ENCODE measurements at places on chromosomes 2 and 18.

DNA sequence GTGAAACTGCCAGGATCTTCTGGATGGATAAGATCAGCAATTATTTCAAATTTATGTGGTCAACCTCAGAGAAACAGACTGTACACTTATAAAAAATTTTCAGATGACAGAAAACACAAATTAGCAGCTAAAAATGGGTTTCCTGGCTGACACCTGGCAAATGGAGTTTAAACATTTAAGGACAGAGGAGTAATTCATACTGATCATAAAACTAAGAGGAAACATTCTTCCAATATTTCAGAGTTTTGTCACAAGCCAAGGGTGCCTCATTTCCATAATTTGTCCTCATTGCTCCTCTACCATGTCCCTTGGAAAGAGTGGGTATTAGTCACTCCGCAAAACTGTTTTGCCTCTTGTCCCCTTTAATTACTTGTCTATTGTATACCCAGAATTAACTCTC lies 70.2 kb downstream of the TMEFF2 start:
- no peak for DNase-seq

- no peak for DNase-seq
Observed at GRCh38 chr2:17871639-17872038, 6.8 kb upstream of the KCNS3 start.

DNA sequence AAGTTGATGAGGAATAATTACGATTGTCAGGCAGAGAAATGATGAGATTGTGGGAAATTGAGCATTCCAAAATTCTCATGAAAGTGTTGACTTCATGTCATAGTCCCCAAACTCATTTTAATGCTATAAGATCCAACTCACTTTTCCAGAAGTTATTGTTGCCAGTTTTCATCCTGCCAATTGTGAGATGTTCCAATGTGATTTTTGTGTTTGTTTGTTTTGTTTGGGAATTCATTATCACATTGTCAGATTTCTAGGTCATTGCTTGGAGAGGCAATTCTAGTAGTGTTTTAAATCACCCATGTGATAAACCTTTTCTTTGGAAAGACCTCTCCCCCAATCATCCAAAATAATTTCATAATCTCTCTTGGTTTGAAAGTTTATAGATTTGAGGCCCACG lies 86.0 kb upstream of the ACVR2A start:
- DNase-seq, result no peak

GRCh38 chr2:171822525-171823322 lies 71.3 kb downstream of the SLC25A12 start:
- no peak for DNase-seq

DNA sequence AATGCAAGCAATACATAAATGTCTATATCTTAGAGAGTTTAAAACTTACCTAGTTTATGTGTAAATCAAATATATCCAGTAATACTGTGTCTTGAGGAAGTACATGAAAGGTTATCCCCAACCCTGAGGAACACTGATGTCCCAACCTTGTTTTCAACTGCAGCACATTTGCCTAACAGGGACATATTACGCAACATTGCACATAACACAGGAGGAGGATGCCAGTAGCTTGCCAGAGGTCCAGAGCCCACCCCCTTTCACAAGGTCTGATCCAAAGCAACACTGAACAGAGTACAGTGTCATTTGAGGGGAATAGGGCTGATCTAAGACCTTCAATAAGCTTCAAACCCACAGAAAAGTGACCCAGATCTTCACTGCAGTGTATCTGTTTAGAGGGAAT lies 678.5 kb downstream of the ARHGAP15 start:
- no peak for DNase-seq

DNA sequence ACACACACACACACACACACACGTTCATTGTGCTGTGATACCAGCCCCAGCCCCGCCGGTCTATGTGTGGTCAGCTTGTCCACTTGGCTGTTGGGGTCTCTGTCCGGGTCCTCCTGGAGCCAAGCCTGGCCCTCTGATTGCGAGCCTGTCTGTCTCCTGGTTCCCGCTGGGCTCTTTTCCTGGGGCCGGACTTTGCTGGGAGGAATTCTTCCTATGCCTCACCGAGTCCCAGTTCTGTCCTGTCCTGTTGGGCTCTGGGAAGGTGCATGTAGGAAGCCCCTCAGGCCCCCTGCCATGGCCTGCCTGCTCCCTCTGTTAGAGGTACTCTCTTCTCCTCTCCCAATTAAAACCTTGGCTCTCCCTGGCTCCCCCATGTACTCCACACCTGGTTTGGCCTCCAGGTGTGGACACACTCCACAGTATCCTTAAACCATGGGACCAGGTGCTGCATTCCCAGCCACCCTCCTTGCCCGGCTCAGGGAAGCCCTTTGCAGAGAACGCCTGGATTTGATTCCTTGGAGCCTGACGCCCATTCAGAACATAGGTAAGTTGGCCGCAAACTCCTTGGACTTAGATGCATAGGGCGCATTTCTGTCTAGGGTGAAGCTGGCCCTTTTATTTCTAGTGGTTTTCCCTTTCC lies 42.3 kb downstream of the CABLES1 start:
- no peak for DNase-seq

DNA sequence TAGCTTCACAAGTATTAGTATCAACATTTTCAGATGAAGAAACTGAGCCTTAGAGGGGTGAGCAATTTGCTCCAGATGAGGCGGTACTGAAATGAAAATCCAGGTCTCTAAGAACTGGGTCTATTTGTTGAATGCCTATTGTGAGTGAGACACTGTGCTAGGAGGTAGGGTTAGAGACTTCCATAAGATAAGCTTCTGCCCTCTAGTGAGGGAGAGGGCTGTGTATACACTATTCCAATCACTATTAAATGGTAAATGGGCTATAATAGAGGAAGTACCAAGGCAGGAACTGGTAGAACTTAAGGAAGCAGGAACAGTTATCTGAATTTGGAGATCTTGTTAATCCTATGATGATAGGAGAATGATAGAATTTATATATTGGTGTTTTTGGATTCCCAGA lies 23.6 kb upstream of the GLS start:
- DNase-seq, result no peak

DNA sequence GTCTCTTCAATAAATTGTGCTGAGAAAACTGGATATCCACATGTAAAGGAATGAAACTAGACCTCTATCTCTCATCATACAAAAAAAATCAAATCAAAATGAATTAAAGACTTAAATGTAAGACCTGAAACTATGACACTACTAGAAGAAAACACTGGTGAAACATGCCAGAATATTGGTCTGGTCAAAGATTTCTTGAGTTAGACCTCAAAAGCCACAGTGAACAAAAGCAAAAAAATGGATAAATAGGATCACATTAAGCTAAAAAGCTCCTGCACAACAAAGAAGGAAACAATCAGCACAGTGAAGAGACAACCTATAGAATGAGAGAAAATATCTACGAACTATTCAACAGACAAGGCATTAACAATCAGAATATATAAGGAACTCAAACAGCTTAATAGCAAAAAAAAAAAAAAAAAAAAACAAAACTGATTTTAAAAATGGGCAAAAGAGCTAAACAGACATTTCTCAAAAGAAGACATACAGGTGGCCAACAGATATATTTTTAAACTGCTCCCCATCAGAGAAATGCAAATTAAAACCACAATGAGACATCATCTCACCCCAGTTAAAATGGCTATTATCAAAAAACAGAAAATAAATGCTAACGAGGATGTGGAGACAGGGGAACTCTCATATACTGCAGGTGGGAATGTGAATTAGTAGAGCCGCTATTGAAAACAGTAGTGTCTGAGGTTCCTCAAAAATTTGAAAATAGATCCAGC lies 66.3 kb downstream of the NCKAP1 start:
- no peak for DNase-seq

DNA sequence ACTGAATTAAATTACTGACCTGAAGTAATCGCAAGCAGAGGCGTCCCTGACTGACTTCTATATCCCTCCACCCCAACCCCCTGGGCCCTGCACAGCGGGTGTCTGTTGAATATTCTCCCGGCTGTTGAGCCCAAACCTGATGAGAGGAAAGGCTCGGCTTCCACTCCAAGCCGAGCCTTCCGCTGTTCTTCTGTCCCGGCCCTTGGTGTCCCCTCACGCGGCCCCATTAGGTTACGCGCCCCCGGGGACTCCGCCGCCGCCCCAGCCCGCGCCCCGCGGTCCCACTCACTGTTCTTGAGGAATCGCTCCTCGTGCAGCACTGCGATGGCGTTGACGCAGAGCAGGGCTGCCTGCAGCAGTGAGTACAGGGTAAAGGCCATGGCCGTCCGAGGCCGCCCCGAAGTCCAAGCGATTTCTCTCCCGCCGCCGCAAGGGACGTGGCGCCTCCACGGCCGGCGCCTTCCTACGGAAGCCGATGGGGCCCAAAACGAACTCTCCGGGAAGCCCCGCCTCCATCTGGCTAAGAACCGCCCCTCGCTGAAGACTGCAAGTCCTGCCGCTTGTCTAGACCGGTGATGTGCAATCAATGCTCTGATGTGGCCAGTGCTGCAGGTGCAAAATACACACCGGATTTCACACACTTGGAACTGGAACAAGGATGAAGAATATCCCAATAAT lies at the start of gene IER3IP1:
TSS of gene IER3IP1 (minus strand) at position 467 of the 678 bp plus-strand sequence. CDS start at position 380, 87 bp downstream.
- peak; percentile 87 for DNase-seq

GRCh38 chr2:54740333-54740732 lies 16.9 kb downstream of the EML6 start:
- DNase-seq, result no peak

- no peak for DNase-seq
Observed at GRCh38 chr2:31739161-31739560, 158.4 kb upstream of the SRD5A2 start.

DNA sequence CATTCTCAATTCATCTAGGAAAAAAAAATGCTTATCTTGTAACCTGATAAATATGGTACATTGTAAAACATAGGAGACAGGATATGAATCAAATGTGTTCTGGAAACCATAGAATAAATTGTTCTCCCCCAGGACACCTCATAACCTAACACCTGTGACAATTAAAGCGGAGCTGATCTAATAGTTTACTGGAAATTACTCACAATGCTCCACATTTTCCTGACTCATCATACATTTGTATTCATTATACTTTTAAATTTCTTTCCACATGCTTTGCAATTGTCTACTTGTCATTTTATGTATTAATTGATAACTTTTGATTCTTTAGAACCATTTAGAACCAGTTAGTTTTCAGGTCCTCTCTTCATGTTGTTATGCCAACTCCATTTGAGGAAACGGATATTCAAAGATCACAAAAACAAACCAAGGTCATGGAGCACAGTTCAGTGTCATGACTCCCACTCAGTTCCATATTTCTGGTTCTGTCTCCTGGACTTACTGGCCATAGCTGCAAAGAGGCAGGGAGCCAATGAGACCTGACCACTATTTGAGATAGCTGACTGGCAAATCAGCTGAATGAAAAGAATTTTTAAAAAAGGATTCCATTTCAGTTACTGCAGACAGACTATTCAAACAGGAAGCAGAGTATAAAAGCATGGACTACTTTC lies 128.5 kb downstream of the CALCRL start:
- no peak for DNase-seq

DNA sequence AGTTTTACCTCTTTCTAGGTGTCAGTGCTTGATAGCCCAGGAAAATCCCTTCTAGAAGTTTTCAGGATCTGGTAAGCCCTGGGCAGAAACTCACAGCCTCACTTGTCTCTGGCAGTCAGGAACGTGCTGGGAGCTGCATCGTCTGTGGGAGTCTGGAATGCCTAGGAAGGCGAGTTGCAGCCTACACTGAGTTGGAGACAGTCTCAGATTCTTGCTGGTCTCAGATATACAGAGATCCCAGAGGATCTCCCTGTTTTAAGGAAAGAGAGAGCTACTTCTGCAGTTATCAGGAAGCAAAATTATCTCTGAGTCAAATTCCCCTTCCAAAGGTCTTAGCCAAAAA lies 104.4 kb upstream of the CDC42EP3 start:
- DNase-seq, result no peak

DNA sequence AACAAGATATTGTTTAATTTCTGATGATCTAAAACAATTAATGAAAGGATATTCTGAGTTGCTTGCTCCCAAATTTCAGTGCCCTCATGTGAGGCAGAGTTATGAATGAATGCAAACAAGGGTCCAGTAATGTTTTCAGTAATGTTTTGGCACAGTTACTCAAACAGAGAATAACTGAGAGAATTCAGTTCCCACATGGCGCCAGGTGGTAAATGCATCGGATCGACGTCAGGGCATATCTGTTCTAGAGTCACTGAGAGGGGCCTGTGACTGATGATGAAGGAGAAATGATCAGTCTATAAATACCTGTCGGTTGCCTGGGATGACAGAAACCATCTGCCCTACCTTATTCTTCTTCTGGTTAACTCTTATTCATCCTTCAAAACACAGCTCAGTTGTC lies 81.4 kb downstream of the KCNS3 start:
- no peak for DNase-seq

DNA sequence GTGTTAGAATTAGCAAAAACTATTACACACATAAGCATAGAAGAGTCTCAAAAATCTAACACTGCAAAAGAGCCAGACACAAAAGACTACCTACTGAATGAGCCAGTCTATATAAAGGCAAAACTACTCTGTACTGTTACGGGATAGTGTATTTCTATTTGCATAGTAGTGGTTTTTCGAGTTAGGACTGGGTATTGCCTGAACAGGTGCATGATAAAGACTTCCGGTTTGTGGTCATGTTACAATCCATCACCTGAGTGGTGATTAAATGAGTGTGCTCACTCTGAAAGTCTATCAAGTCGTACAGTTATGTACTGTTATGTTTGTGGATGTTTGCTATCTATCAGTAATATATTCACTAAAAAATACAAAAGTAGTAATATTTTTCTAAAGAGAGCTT lies 523.3 kb upstream of the SYT4 start:
- DNase-seq, result no peak

DNA sequence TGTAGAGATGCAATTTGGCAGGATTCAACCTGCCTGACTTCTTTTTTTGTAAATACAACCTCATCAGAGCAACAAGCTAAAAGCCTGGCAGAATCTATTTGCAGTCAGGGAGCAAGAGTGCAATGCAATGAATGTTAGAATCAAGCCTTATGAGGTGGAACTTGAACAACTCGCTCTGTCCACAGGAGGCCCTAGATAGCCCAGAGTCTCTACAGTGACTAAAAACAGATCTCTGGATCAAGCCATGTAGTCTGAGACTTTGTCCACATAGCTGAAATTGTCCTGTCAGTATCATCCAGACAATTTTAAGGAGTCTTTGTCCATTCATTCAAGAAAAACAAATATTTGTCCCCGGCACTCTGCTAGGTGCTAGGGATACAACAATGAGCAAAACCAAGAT lies 32.0 kb upstream of the CDK5R2 start:
- peak; percentile 25 for DNase-seq

GRCh38 chr2:179470089-179470488 lies 205.5 kb upstream of the SESTD1 start:
- no peak for DNase-seq

GRCh38 chr2:166081131-166081632 lies 46.6 kb downstream of the SCN1A start:
- DNase-seq, result no peak

GRCh38 chr2:190718652-190719526 lies 70.0 kb downstream of the NAB1 start:
- no peak for DNase-seq
